ENCODE measurements at places on chromosomes 16 and 17. TPM values are rescaled to one million over a fixed set of nuclear protein-coding genes. Genes with fewer than 3 reads are reported as not detected.

GRCh38 chr17:72236980-72237633, 116.3 kb downstream of the SOX9 start:
- H3K27ac ChIP-seq = no peak overlapping the region
- DNase-seq = no peak
- H3K36me3 ChIP-seq = no peaks in the 10 kb centered on the region
- H3K27me3 ChIP-seq = no peaks in the 10 kb centered on the region
- H3K4me1 ChIP-seq = no peaks in the 10 kb centered on the region

- H3K4me3 ChIP-seq = peak overlapping the region; percentile 91
- peak overlapping the region; percentile 76 for H3K27ac ChIP-seq
- H3K4me1 ChIP-seq = peaks cover 70% of the 10 kb centered on the region
- no peaks in the 10 kb centered on the region for H3K27me3 ChIP-seq
- DNase-seq = peak; percentile 44
Measured at GRCh38 chr17:57986841-57987580, 1.0 kb downstream of the VEZF1 start.

DNA sequence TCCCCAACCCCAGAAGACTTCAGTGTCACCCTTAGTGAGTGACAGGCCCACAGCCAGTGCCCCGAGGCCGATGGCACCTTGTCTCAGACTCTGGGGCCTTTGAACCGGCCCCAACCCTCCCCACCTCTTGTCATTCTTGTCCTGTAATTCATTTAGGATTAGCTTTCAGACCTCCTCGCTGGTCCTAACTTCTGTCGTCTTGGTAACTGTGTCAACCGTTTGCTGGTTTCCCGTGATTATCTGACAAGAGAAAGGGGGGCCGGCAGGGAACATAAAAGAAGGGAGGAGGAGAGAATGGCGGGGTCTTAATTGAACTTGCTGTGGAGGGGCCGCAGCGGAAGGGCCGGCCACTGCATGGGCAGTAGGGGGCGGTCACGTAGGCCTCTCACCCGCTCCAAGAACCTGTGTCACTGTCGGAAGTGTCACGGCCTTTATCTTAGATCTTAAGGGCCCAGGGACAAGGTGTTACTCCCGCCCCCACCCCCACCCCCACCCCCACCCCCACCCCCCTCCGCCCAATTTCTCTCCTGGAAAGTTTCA, 46.5 kb upstream of the GSE1 start:
- no peaks in the 10 kb centered on the region for H3K27me3 ChIP-seq
- no peak for DNase-seq
- H3K27ac ChIP-seq = no peak overlapping the region
- peaks cover 70% of the 10 kb centered on the region for H3K4me1 ChIP-seq
- no peak overlapping the region for H3K4me3 ChIP-seq
- H3K36me3 ChIP-seq = peaks cover 20% of the 10 kb centered on the region

GRCh38 chr17:40857535-40857934, 9.5 kb downstream of the KRT12 start:
- H3K27ac ChIP-seq = no peak overlapping the region
- no peaks in the 10 kb centered on the region for H3K4me1 ChIP-seq
- no peak for DNase-seq
- peaks cover 21% of the 10 kb centered on the region for H3K27me3 ChIP-seq
- no peaks in the 10 kb centered on the region for H3K36me3 ChIP-seq

The ACTG1 gene
- total RNA-seq = 5,147 TPM

The STX4 gene
- total RNA-seq = 53.5 TPM

All from activated CD8-positive, alpha-beta T cell treated with anti-CD3 and anti-CD28 coated beads, Interleukin-2, amount 10 ng/mL, durations not matched to agents 7 days and 5 days (primary cell).